Iris pigment epithelial cell (primary cell): ENCODE measurements at places on chromosomes 12 and 14.

DNA sequence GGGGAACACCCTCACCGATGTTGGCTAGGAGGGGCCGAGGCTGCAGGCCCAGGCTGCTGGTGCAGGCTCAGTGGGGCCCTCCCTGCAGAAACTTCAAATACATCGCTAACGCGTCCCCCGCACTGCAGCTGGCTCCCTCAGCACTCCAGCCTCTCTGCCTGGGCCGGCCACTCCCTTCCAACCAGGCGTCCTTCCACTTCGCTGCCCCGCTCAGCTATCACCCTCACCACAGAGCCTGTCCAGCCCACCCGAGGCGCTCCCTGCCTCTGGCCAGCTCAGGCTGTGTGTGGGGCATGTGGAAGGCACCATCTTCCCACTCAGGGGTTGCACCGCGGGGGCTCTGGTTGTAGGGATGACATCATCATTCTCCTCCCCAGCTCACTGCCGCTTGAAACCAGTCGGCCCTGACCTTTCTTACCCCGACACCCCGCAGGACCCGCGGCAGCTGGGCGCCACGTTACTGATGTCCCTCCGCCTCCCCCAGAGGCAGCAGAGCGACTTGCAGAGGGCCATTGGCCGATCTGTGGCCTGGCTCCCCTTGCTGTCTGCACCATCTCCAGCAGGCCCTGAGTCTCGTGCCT lies 199.9 kb upstream of the RTL1 start:
- DNase-seq: no peak

- no peak for DNase-seq
These were observed 22.1 kb downstream of the ZFP36L1 start for GRCh38 chr14:68770553-68771286.

DNA sequence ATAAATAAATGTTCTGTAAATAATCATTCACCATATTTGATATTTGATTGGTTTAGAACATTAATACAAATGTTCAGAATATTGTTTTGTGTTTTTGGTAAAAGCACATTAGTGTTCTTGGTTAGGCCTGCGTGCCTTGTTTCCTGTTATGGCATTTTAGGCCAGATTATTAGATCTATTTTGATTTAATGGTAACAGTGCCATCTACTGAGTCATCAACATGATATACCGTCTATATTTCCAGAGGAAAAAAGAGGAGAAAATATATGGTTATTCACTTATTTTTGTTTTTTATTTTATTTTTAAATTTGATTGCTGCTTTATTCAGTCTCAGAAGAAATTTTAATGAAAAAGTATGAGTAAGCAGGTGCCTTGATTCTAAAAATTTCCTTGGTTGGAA lies 60.3 kb downstream of the GPHN start:
- peak; percentile 7 for DNase-seq

DNA sequence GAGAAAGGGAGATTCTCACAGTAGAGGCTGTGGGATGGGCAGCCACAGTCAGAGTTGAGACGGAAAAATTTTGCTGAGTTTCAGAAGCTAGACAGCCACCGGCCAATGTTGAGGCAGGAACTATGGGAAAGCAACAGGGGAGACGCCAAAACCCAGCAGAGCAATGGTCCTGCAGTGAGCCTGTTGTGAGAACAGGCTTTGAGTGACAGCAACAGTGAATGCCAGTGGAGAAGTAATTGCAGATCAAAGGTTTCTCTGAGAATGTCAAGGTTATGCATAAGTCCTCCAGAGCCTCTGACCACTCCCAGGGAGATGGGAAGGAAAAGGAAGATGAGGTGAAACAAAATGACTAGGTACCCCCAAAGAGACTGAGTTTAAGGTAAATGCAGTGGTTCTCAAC lies 54.2 kb upstream of the DAAM1 start:
- DNase-seq: no peak

GRCh38 chr14:93727039-93727740 lies 61.1 kb downstream of the PRIMA1 start:
- no peak for DNase-seq

DNA sequence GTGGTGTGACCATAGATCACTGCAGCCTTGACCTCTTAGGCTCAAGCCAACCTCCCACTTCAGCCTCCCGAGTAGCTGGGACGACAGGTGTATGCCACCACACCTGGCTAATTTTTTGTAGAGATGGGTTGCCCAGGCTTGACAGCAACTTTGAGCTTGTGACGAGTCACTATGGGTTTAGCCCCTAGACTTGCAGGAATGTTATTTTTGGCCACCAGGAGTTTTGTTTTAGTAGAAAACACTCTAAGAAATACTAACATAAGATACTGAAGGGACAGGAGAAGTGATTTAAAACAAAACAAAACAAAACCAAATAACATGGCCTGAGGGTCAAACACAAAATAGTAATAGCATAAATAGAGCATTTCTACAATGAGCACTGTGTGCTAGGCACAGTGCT lies 26.4 kb downstream of the SETD3 start:
- DNase-seq: peak; percentile 61

- no peak for DNase-seq
These were observed 387.1 kb downstream of the EMP1 start for GRCh38 chr12:13583630-13584029.

DNA sequence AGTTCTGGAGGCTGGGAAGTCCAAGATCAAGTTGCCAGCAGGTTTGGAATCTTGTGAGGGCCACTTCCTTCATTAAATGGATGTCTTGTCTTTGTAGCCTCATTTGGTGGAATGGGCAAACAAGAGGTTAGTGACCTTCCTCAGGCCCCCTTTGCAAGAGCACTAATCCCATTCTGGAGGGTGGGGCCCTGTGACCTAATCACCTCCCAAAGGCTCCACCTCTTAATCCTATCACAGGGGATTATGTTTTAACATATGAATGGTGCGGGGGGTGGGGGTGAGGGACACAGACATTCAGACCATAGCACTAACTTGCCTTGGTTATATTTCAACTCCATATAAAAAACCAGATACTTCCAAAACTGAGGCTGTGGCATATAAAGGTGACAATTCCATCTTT lies 59.9 kb upstream of the PPP4R3A start:
- DNase-seq: no peak

GRCh38 chr12:109197327-109197726 lies 80.9 kb downstream of the ACACB start:
- DNase-seq: no peak

GRCh38 chr12:40632933-40633332 lies 59.3 kb upstream of the CNTN1 start:
- no peak for DNase-seq

DNA sequence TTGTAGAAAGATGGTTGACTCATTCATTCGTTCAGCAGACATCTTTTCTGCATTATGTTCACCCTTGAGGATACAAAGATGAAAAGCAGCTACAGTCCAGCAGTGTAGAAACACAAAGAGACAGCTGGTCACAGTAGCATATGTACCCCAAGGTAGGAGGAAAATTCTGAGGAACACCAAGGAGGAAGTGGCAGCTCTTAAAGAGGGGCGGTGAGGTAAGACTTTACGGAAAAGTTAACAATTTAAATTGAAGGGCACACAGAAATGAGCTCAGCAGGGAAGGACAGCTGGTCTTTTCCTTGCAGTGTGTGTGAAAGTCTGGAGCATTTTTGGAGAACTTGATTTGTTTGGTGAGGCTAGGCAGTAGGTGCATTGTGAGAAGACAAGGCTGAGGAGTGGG lies 3.5 kb downstream of the SLC35E3 start:
- DNase-seq: no peak

DNA sequence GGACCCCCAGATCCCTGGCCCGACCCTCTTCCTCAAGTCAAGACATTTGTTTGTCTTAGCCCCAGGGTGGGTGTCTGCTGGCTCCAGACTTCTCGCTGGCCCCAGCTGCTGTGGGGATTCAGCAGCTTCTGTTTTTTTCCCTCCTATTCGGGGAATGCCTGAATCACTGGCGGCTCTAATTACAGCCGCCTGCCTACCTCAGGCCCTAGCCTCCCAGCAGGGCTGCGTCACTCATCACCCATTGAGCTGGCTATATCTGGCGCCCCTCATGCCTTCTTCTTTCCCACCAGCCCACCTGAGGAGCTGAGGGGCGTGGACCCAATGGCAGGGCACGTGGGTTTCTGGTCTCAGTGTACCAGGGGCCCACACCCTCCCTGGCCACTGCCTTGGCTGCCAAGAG lies 10.1 kb downstream of the KRT80 start:
- peak; percentile 90 for DNase-seq

DNA sequence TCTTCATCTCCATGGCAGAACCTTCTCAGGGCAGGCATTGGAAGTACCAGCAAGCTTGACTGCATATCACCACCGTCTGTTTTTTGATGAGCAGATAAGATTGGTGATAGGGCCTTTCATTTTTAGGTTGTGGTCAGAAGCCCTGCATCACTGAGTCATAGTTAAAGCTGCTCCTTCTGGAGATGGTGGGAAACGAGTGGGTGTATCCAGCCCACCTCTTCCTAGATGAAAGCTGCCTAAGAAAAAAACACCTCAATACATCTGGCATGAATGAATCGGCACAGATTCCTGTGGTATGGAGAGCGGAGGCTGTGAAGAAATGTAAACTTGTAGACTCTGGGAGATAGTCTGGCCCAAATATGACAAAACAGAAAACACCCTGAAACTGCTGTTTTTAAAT lies 248.7 kb upstream of the EGLN3 start:
- DNase-seq: peak; percentile 93

DNA sequence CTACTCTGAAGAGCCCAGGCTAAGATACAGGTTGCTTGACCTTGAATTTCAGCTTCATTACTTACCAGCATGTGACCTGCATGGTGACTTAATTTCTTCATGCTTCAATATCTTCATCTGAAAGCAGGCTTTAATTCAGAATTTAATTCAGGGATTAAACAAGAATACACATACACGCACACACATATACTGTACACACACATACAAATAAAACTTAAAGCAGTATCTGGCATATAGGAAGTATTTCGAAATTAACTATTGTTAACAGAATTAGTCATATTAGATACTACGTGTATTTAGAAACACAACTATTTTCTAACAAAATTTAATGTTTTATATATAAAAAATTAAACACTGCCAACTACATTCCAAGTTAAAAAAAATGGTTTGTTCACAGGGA lies 640.3 kb downstream of the SLC6A15 start:
- DNase-seq: peak; percentile 1

- peak; percentile 73 for DNase-seq
These were observed 225.6 kb upstream of the CRY1 start for GRCh38 chr12:107318806-107319532.

- DNase-seq: peak; percentile 9
These were observed 767 bp upstream of the CCNT1 start for GRCh38 chr12:48717252-48717695.

- DNase-seq: no peak
These were observed 198.2 kb downstream of the BTG1 start for GRCh38 chr12:91947459-91947858.

DNA sequence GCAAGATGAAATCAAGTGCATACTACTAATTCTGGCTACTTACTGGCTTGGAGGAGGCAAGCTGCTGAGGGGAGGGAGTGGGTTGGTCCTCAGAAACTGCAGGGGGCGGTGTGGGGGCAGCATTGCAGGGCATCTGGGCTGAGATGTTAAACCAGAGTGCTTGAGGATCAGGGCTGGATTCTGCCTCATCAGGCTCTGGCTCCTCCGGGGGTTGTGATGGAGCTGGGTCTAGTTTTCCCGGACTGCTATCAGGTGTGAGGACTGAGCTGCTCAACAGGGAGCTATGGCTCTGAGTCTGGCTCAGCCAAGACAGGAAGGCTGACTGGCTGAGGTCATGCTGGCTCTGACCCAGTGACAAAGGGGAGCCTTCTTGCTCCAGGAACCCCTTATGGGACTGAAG lies 28.6 kb downstream of the BAZ2A start:
- DNase-seq: peak; percentile 16

DNA sequence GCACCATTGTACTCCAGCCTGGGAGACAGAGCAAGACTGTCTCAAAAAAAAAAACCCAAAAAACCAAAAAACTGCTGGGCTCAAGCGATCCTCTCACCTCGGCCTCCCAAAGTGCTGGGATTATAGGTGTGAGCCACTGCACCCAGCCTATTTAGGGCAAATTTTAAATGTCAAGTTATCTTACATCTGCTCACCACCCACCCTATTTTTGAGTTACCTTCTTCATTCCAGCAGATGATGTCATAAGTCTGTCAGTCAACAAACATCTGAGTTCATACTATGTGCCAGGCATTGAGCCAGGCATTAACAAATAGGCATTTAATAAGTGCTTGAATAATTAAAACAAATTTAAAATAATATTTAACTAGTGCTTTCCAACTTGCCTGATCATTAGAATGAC lies 21.5 kb downstream of the BATF start:
- peak; percentile 62 for DNase-seq

GRCh38 chr12:107607464-107608392 lies 77.9 kb upstream of the PWP1 start:
- peak; percentile 65 for DNase-seq

GRCh38 chr14:59123975-59124374 lies 64.5 kb upstream of the DAAM1 start:
- DNase-seq: peak; percentile 41

DNA sequence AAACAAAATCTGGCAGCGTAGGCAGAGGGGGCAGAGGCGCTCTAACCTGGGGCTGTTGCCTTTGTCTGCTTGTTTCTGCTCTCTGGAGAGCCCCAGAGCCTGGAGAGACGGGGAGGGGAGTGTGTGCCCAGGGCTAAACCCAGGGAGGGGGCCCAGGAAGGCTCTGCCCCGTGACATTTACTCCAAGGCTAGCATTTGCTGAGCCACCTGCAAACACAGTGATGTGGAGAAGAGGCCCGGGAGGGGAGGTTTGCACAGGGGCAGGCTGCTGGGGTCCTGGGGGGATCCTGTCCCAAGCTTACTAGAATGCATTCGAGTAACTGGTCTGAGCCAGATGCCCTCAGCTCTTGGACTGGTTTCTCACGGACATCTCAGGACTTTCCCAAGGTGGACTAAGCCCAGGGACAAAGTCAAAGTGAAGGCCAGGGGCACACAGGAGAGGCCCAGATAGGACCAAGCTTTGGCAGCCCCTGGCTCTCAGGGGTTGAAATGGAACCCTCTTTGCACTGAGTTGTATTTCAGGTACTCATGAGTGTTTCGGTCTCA lies 12.0 kb downstream of the MEG3 start:
- DNase-seq: no peak

- DNase-seq: peak; percentile 5
These were observed 239.4 kb upstream of the PDE3A start for GRCh38 chr12:20128928-20129327.

GRCh38 chr14:23694085-23694948 lies 58.2 kb downstream of the DHRS2 start:
- peak; percentile 15 for DNase-seq

- no peak for DNase-seq
These were observed 326.3 kb upstream of the DIO3 start for GRCh38 chr14:101234999-101235334.

GRCh38 chr12:105906561-105906960 lies 232.2 kb downstream of the NUAK1 start:
- DNase-seq: peak; percentile 22

DNA sequence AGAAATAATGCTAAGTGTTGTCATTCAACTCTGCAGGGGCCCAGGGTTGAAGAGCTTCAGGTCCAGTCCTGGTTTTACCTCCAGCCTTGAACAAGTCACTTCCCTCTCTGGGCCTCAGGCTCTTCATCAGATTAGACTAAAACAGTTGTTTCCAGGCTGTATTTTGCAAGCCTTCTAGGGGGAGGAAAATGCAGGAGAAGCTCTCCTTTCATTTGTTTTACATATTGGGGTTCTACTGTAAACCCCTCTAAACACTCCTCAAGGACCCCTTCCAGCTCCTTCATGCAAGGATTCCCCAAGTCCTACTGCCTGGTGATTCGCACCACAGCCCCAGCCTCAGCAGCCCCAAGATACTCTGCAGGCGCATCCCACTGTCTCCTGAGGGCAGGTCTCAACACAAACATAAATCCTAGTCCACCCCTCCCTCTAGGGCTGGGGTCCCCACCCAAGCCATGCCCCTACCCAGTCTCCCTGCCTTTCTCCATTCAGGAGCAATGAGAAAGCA lies 2.7 kb downstream of the SDR9C7 start:
- DNase-seq: peak; percentile 83
